ENCODE measurements at places on chromosomes 1 and 21.

DNA sequence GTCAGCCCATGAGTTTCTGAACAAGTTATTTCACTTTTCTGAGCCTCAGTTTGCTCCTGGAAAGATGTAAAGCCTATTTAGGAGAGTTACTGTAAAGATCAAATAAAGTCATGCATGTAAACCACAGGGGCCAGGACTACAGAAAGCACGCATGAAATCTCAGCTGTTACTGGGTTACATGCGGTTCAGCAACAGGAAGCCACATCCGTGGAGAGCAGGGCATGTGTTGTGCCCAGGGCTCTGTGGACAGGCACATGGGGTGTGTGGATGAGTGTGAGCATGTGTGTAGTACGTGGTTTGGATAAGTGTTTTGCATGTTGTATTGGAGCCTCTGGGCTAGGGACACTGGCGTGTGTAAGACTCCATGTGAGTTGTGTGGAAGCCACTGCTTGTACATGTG, 2.2 kb upstream of the EPHA2 start:
- DNase-seq = peak; percentile 12

GRCh38 chr1:36641776-36642175, 159.1 kb upstream of the CSF3R start:
- DNase-seq = no peak

- DNase-seq = no peak
These were observed 76.9 kb downstream of the MRPL37 start for GRCh38 chr1:54276617-54277450.

- DNase-seq = no peak
These were observed 13.4 kb downstream of the DRAXIN start for GRCh38 chr1:11704691-11705475.

GRCh38 chr1:177185209-177185608, 14.5 kb downstream of the BRINP2 start:
- DNase-seq = no peak

DNA sequence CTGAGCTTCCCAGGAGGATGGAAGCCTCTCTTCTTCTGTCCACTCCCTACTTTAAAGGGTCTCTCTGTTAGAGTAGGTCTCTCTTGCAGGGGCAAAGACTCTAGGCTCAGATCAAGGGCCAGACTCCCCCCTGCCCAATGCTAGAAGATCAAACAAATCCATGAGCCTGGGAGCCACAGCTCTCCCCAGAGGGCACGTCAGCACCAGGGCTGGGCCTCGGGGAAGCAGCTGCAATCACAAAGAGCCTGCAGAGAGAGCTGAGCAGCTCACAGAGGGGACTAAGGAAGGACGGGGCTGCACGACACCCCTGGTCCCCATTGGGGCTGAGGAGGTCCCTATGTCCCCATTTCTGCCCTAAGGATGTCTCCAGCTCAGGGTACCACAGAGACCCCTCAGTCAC, 3.9 kb downstream of the CNTN2 start:
- DNase-seq = no peak

DNA sequence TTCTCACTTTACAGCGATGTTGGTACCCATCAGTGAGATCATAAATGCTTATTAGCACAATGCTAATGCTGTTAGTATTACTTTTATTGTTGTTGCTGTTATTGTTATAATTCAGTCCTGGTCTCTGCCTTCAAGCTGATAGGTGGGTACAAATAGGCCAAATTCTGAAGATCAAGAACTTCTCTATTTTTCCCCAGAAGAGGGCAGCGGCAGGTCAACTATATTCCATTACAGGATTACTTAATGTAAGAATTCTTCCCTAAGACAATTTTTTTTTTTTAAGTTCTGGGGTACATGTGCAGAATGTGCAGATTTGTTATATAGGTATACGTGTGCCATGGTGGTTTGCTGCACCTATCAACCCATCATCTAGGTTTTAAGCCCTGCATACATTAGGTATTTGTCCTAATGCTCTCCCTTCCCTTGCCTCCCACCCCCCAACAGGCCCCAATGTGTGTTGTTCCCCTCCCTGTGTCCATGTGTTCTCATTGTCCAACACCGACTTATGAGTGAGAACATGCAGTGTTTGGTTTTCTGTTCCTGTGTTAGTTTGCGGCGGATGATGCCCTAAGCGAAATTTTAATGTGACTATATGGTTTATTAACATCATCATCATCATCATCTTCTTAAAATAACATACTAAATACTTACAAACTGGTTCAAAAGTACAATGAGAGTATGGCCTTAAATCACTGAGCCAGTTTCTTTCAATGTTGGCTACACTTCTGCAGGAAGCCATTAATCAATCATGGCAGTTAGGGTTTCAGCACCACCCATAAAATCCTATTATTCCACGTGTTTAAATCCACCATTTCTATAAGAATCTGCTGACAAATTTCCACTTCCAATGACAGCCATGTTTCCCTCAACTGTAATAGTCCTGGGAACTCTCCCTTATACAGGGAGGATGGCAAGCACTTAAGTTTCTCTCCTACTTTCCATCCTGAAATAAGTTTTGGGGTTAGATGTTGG, 19.2 kb downstream of the SLC19A2 start:
- no peak for DNase-seq

DNA sequence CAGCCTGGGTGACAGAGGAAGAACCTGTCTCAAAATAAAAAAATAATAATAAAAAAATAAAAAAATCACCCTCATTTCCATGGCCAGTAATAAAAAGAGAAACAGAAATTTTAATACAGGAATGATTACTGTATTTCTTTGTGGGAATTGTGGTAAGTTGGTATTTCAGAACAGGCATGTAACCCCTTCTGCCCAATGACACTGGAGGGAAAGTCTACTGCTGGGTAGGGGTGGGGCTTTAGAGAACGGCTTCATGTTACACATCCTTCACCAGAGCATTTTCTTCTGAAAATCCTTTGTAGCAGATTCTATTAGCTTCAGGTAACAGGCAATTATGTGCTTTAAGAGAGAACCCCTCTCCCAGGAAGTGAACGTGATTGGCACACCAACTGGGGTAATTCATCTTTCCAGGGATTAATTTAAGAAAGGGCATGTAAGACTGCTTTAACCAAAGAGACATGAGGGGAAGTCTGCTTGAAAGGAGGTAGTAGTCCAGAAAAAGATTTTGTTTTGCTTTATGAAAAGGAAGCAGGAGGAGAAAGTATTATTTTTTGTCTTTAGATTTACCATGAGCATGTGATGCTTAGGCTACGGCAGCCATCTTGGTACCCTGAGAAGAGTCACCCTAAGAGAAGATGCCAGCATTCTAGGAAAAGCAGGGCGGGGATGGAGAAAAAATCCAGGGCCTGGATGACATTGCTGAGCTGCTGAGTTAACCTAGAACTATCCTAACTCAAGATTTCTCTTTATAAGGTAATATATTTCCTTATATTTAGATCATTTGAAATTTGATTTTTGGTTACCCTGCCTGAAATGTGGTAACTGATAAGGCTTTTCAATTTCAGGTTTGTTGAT, 57.7 kb upstream of the DPT start:
- DNase-seq = no peak

- DNase-seq = no peak
These were observed 30.0 kb downstream of the BATF3 start for GRCh38 chr1:212669600-212669999.

- DNase-seq = no peak
These were observed 43.1 kb downstream of the KCNA2 start for GRCh38 chr1:110563089-110563488.

- DNase-seq = no peak
These were observed 44.7 kb upstream of the TENT5B start for GRCh38 chr1:27057389-27057788.

- no peak for DNase-seq
These were observed 30.6 kb downstream of the WLS start for GRCh38 chr1:68201546-68202238.

Data from activated T-helper 1 cell treated with Interleukin-2 at 50 U/mL for 16 hours (primary cell).